ENCODE measurements at places on chromosomes 11 and 22.

DNA sequence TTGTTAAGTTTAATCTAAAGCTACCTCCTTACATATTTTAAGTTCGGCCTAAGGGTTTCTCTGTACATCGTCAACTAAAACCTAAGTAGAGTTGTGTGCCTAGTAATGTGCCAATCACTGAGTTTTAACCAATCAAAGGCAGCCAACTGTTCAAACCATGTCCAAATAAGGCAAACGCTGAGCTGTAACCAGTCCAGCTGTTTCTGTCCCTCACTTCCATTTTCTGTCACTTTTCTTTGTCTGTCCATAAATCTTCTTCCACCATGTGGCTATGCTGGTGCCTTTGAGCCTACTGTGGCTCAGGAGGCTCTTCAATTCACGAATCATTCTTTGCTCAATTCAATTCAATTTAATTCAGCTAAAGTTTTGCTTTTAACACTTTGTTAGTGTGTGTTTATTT, 13.9 kb upstream of the ATXN10 start:
- DNase-seq, result no peak

DNA sequence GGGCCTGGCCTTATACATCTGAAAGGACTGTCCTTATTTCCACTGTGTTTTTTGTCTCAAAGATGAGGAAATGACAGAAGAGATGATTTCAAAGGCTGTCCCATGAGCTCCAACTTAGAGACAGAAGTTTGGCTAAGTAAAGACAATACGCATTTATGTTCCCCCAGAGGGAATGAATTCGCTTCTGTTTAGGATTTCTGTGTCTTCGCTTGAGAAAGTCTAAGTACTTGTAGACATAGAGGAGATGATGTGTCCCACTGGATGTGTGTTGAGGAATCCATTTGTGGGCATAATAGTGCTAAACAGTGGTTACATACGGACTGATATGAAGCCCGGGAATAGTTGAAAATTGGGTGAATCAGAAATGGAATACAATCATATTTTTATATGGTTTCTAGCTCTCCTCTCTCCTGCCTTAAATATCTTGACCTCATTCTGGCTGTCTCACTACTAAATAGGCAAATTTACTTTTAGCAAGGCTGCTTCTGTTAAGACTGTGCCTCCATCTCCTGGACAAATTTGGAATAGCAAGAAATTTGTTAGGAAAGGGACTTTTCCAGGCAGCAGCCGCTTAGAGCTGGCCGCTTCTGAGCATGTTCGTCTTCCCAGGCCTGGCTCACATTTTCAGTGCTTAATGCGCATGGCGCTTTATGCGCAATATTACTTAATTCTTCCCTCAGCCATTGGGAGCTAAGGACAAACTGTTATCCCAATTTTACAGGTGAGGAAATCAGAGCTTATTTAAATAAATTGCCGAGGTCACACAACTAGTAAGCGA, 1.9 kb upstream of the PEX26 start:
- DNase-seq, result no peak

DNA sequence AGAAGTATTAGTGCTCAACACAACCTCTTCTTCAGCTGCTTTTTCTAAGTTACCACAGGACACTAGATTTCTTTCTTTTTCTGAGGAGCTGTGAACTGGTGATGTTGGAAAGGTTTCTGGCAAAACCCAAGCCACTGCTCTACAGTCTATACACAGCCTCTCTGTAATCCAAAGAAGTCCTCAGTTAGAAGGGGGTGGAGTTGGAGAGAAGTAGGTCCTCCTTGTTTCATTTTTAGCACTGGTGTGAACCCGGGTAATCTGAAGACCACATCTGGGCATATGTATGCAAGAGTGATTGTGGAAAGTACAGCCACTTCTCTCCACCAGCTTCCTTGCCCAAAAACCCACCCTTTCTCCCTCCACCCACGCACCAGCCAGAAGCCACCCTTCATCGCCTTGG, 1168.1 kb downstream of the LRRC4C start:
- no peak for DNase-seq

DNA sequence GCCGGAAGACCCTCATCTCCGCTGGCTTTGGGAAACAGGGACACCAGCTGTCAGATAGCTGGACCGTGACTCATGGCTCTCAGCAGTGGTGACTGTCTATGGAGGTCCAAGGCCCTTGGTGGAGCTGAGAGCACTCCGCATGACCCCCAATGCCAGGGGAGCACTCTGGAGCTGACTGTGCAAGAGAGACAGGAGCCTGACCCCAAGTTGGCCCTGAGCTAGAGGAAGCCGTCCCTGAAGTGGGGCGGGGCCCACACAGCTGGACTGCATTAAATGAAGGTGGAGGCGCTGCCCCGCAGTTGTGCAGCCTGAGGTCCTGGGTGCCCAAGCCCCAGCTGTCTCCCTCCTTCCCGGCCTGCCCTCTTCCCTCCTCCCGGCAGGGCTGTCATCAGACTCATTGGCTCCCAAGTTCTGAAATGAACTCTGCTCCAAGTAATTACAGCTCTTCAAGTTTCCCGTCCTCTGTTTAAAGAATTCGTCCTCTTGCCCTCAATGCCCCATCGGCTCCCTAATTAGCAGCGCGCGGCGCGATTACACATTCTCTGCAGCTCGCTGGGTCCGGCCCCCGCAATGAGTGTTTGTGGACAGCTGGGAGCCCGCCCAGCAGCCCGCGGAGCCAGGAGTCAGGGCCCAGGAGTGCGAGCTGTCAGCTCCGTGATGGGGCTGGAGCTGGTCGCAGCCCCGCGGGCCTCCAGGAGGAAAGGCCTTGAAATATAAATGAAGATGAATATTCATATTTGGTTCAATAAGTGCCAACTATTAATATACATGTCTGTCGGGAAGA, 93.2 kb upstream of the LMO1 start:
- DNase-seq, result no peak

DNA sequence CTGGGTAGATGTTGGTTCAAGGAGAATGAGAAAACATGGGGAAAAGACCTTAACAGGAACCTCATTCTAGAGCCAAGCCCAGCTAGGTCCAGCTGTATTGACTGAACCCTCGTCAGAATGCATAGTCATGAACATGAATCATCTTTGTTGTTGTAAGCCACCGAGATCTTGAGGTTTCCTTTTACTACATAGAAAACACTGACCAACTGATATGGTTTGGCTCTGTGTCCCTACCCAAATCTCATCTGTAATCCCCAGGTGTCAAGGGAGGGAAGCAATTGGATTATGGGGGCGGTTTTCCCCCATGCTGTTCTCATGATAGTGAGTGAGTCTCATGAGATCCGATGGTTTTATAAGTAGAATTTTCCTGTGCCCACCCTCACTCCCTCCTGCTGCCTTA, 19.4 kb upstream of the PHOX2A start:
- DNase-seq, result no peak

GRCh38 chr11:115674176-115674936, 170.1 kb upstream of the CADM1 start:
- no peak for DNase-seq

GRCh38 chr11:76768088-76768908, 14.9 kb upstream of the TSKU start:
- no peak for DNase-seq

DNA sequence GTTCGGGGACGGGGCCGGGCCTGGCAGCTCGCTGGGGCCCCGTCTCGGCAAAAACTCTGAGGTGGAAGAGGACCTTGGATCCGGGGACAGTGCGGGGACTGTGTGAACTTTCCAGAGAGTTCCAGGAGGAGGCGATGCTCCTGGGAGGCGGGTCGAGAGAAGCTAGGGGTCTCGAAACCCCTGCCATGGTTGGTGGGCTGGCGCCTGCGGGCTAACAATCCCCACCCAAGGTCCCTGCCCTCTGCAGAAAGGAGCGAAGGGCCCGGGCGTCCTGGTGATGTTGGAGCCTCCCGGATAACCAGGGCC, 4.7 kb upstream of the GRK2 start:
- no peak for DNase-seq
